ENCODE measurements at places on chromosomes 1 and 21. TPM values are rescaled to one million over a fixed set of nuclear protein-coding genes. Genes with fewer than 3 reads are reported as not detected.

The XKR8 gene
- total RNA-seq: 10.6 TPM

The RORC gene
- not detected for total RNA-seq

The GUCA2B gene
- not detected for total RNA-seq

The RIMKLA gene
- 13.6 TPM for total RNA-seq

The FOXO6 gene
- 2.5 TPM for total RNA-seq

The MIB2 gene
- total RNA-seq: 74.5 TPM

The GSTM3 gene
- 93.1 TPM for total RNA-seq

The TCHH gene
- total RNA-seq: 0.28 TPM

DNA sequence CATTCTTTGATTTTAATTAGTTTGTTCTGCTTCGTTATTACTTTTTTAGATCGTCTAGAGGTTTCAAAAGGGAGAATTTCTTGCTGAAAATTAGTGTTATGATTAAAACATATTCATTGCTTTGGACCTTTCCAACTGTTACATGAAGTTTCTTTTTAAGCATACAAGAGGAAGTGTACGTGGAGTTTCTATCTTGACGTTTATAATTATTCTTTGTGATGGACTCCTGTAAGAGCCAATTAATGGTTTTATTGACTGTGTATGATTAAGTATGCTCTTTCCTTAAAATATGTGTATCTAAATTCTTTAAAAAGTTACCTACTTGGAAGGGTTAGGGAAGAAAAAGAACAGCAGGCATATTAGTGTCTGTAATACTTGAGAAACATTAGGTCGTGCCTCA is 37.8 kb downstream of the SPEN start:
- no peak for DNase-seq

GRCh38 chr1:168939110-168939946 is 167.2 kb upstream of the ATP1B1 start:
- no peak for DNase-seq

DNA sequence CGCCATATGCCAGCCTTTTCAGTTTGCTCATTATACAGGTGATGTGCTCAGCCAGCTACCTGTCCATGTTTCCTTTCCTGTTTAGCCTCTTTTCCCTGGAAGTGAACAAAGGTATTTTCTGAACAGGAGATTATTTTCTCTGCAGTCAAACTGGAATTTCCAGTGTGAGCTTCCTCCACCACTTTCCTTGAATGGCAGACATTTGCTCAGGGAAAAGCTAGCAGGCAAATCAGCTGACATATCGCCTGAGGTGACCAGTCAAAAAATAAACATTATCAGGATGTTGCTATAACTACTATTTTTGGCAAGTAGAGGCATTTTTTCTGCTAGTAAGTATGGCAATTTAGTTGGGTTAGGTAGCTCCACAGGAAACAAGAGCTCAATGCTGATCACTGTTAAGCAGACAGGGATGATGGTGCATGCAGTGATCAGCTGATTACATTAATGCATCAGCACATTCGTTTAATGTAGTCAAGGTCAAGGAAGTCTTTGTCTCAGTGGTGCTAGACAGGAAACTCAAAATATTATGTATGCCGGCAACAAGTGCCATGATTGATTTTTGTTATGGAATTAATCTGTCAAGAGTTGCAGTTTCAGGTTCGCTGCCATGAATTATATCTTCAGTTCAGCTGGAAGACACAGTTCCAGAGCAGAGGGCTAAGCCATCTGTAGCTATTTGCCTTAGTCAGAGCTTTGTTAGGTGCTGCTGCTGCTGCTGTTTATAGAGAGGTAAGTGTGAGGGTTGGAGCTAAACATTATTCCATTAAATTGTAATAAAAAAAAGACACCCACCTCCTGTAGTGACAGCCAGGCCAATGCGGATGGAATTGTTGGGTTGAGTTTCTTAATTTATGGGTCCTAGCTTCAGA is 179.7 kb upstream of the ST6GALNAC5 start:
- DNase-seq: no peak

DNA sequence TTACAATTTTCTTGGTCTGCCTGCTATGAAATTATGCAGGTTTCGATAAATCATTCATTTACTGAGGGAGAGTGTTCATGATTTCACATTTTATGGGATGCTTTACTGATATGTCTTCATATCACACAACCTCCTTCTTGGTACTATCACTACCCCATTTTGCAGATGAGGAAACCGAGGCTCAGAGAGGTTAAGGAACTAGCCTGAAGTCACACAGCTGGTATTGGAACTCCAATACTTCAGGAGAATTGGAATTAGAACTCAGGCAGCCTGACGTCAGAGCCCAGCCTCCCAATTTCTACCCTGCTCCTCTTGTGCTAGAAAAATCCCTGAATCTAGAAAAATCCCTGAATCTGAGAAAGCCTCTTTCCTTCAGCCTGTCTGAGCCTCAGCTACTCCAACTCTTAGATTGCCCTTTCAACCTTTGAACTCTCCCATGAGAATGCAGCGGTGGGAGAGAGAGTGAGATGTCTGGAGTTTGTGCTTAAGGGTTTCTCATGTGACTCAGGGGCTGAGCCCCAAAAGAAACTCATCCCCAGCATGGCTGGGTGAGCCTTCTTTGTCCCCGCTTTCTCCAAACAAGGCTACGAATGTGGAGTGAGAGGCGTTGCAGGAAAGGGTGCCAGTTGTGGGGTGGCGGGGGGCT is 50.8 kb upstream of the IFNLR1 start:
- DNase-seq: no peak

DNA sequence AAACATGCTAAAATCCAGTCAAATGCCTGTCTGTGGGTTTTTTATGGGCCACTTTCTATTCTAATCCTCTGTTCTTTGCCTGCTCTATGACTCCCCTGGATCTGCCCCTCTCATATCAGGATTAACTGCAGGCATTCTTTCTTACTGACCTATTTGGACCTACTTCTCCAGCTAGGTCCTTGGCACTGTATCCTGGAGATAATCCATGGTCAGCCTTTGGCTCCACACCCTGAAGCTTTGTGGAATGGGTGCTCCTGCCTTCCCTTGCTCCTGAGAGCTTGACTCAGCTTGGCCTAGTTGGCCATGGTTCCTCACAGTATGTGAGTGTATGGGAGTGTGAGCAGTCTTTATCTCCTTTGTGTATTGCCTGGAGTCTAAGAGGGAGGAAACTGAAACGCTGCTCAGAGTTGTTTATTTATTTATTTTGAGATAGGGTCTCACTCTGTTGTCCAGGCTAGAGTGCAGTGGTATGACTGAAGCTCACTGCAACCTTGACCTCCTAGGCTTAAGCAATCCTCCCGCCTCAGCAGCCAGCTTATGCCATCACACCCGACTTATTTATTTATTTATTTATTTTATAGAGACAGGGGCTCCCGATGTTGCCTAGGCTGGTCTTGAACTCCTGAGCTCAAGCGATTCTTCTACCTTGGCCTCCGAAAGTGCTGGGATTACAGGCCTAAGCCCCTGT is 28.7 kb upstream of the CDC14A start:
- DNase-seq: no peak

DNA sequence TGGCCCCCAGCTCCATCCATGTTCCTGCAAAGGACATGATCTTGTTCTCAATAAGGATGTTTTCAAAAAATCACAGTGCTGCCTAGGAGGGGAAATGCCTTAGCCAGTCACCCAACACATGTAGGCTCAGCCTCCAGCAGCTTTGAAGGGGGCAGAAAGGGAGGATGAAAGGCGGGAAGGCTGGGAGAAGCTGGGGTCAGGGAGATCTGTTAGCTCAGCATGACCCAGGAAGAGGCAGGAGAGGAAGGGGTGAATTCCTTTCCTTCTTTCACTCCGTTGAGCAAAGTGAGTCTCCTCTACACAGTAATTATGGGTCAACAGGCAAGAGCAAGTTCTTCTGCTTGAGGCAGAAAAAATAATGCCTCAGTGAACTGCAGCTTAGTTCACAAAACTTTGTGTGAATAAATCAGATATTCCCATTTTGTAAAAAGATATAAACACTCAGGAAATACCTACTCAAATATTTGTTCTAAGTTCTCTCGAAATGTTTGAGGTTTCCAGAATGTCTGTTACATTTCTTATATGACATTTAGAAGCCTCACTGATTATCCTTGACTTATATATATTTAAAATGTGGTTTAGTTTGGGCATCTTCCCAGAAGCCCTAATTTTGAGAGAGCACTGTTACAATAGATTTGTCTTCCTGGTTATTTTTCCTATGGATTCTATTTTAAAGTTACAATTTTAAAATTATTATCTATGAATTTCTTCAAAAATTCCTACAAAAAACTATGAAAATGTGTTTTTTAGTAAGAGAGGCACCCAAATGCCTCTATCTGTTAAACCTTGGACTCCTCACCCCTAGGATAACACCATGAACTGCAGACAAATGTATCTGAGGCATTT is 116.8 kb downstream of the KCNJ6 start:
- no peak for DNase-seq

- no peak for DNase-seq
These were observed 32.3 kb upstream of the RALGPS2 start for GRCh38 chr1:178692564-178693327.

DNA sequence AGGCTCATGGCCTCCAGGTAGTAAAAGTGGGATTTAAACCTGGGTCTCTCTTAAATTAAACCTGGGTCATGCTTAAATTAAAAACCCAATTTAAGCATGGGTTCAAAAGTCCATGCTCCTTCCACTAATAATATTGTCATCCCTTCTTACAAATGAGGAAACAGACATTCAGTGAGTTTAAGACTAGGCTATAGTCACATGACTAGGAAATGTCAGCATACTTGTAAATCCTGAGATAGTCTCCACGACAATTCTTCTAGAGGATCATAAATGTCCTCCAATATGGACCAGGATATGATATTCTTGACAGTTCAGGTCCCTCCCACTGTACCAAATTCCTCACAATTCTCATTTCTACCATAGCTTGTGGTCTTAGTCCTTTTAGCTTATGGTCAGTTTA is 10.5 kb upstream of the IGFN1 start:
- no peak for DNase-seq

- no peak for DNase-seq
These were observed at the start of gene HPCA for GRCh38 chr1:32886004-32886827. Gene HPCA, plus strand, starts transcription at chr1:32886491. Its CDS starts 2,408 bp downstream, at chr1:32888899.

DNA sequence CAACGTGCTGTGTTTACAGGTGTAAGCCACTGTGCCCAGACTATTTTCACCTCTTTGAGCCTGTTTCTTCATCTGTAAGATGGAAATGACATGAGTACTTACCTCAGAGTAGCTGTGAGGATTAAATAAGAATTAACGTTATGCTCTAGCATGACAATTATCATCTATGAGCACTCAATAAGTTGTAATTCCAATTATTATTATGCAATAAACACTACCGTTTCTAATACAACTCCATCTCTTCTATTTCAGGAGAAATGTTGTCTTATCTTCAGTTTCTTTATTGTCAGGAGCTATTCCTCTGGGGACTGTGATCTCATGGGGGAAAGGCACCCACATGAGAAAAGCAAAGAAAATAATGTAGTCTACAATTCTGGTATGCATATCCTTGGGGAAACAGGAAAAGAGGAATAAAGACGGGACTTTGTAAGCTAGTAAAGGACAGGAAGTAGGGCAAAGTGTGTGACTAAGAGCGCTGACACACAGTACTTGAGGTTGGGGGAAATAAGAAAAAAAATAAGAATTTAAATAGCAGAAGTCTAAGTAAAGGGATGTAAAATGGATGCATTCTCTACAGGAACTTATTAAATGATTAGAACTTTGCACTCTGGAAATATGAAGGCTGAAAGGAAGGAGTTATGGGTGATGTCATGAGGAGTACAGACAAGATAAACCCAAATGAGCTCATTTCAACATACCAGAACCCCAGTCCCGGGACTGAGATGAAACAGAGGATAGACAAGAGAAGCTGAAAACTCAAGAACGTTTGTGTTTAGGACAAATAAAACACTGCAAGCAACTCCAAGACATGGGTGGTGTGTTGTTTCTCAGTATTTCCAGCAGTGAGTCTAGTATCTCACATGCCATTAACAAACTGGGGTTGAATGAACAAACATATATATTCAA is 9.8 kb downstream of the PHC2 start:
- DNase-seq: no peak

GRCh38 chr21:31728191-31728590 is 3.7 kb downstream of the SCAF4 start:
- DNase-seq: no peak

GRCh38 chr21:46144464-46145070 is 10.8 kb downstream of the FTCD start:
- no peak for DNase-seq

GRCh38 chr21:44892536-44893277 is 19.2 kb upstream of the PTTG1IP start:
- DNase-seq: no peak
